SK-N-SH (cell line): ENCODE measurements at places on chromosomes 12 and 14.

- no peaks in the 10 kb centered on the region for H3K36me3 ChIP-seq
- no peak overlapping the region for H3K4me3 ChIP-seq
- no peak overlapping the region for H3K27ac ChIP-seq
- H3K4me1 ChIP-seq = no peaks in the 10 kb centered on the region
Observed at GRCh38 chr12:71431991-71432390, 7.6 kb upstream of the LGR5 start.

DNA sequence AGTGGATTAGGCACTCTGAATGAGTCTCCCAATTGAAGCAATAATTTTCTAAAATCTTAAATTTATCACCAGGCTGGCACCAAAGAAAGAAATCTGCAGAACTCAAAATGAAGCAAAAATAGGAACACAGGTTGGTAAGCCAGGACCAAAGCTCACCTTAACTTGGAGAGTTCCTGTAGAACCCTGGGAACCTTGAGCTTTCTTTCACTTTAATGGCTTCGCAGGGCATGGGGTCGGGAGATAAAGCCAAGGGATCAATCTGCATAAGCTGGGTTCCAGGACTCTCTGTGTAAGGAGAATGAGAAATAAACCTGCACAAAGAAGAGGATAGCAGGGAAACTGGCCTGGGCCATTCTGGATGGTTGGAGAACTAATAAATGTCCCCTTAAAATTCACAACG is 8.3 kb upstream of the VDR start:
- no peak overlapping the region for H3K27ac ChIP-seq
- H3K4me3 ChIP-seq = no peak overlapping the region

GRCh38 chr12:122533856-122534255 is 6.8 kb downstream of the KNTC1 start:
- H3K4me3 ChIP-seq = no peak overlapping the region
- no peak for DNase-seq
- H3K36me3 ChIP-seq = peaks cover 35% of the 10 kb centered on the region
- no peaks in the 10 kb centered on the region for H3K4me1 ChIP-seq

GRCh38 chr14:54331516-54331915 is 65.3 kb upstream of the CDKN3 start:
- no peaks in the 10 kb centered on the region; the same call in 1 of the 2 replicates for H3K27me3 ChIP-seq
- no peaks in the 10 kb centered on the region for H3K4me1 ChIP-seq
- no peak overlapping the region for H3K4me3 ChIP-seq
- DNase-seq = no peak

- no peaks in the 10 kb centered on the region for H3K27me3 ChIP-seq
- H3K36me3 ChIP-seq = no peaks in the 10 kb centered on the region
- peaks cover 18% of the 10 kb centered on the region; the same call in 1 of the 2 replicates for H3K4me1 ChIP-seq
- H3K4me3 ChIP-seq = 0 out of 2 replicates have a peak overlapping the region, but pooled peaks have one; percentile 18
Observed at GRCh38 chr12:3117144-3117581, 40.0 kb downstream of the TSPAN9 start.

DNA sequence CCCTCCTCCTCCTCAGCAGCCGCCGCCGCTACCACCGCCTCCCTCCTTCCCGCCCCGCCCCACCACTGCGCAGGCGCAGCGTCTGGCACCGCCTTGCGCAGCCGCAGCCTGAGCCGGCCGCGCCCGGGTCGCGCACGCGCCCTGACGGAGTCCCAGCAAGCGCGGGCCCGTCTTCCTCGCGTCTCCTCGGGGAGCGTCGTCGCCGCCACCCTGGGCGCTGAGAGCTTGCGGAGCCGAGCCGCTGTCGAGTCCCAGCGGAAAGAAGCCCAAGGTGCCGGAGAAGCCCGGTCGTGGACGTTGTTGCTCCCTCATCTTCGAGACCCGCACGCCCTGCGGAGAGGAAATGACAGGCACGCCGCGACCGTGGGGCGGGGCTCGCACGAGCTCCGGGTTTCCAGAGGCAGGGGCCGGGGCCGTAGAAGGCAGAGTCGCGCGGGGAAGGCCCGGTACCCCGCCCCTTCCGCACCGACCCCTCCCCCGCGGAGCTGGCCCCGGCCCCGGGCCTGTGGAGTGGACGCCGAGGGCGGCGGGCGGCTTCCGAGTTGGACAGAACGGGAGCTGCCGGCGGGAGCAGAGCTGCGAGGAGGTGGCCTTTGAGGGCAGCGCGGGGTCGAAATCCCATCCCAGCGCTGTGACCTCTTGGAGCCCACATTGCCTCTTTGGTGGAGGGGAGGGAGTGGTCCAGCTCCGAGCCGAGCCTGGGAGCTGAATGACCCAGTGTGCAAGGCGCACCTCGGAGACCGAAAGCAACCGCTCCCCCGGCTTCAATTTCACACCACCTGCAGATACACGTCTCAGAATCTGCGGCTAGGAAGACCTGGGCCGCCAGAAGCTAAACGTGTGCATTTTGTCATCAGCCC is 469 bp upstream of the RAB35 start:
- peak; percentile 100 for DNase-seq
- peak overlapping the region; percentile 90 for H3K27ac ChIP-seq
- peaks cover 18% of the 10 kb centered on the region for H3K4me1 ChIP-seq
- H3K27me3 ChIP-seq = no peaks in the 10 kb centered on the region

- DNase-seq = no peak
- H3K4me1 ChIP-seq = peaks cover 85% of the 10 kb centered on the region
- no peak overlapping the region for H3K4me3 ChIP-seq
Observed at GRCh38 chr14:68942296-68943035, 36.6 kb downstream of the ACTN1 start.

DNA sequence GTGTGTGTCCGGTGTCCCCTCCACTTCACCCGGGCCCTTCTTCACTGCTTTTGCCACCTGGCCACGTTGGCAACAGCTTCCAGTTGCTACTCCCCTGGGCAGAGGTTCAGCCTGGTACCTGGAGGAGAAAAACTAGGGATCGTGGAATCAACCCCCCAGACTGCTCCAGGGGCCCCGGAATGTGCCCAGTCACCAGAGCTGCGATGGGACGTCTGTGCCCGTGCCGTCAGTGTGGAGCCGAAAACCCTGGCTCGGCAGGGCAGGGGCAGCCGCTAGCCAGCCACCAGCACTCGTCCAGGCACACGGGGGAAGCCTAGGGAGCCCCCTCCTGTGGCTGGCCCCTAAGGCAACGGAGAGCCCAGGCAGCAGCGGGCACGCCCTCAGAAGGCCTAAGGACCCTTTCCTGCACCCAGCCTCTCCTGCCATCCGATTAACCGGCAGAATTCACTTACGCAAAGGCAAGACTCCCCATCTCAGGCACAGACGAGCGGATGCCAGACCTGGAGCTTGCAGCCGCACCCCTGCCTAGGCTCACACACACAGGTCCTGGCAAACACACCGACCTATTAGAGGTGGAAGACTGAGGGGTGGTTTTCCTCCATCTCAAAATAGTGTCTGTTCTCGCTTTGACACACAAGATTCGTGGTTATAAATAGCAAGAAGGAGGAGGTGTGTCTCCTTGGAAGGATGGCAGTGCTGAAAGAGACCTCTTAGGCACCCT is 62.6 kb downstream of the FBXL14 start:
- peak overlapping the region; percentile 59; the same call in 1 of the 2 replicates for H3K4me3 ChIP-seq
- H3K36me3 ChIP-seq = no peaks in the 10 kb centered on the region
- no peak for DNase-seq
- H3K27me3 ChIP-seq = no peaks in the 10 kb centered on the region
- peaks cover 30% of the 10 kb centered on the region for H3K4me1 ChIP-seq

GRCh38 chr14:51004801-51005526 is 60.7 kb upstream of the PYGL start:
- peaks cover 47% of the 10 kb centered on the region for H3K4me1 ChIP-seq
- no peaks in the 10 kb centered on the region for H3K27me3 ChIP-seq
- H3K4me3 ChIP-seq = no peak overlapping the region

GRCh38 chr12:93733358-93733757 is 56.2 kb downstream of the CRADD start:
- no peaks in the 10 kb centered on the region; the same call in none of the 2 replicates for H3K4me1 ChIP-seq
- H3K4me3 ChIP-seq = no peak overlapping the region
- H3K36me3 ChIP-seq = no peaks in the 10 kb centered on the region
- DNase-seq = no peak
- H3K27ac ChIP-seq = no peak overlapping the region
- H3K27me3 ChIP-seq = no peaks in the 10 kb centered on the region

- H3K27ac ChIP-seq = no peak overlapping the region
- H3K4me3 ChIP-seq = no peak overlapping the region
- no peaks in the 10 kb centered on the region for H3K27me3 ChIP-seq
- no peak for DNase-seq
- H3K4me1 ChIP-seq = no peaks in the 10 kb centered on the region
- H3K36me3 ChIP-seq = no peaks in the 10 kb centered on the region
Observed at GRCh38 chr12:100166232-100166631, 23.6 kb upstream of the BLTP3B start.

DNA sequence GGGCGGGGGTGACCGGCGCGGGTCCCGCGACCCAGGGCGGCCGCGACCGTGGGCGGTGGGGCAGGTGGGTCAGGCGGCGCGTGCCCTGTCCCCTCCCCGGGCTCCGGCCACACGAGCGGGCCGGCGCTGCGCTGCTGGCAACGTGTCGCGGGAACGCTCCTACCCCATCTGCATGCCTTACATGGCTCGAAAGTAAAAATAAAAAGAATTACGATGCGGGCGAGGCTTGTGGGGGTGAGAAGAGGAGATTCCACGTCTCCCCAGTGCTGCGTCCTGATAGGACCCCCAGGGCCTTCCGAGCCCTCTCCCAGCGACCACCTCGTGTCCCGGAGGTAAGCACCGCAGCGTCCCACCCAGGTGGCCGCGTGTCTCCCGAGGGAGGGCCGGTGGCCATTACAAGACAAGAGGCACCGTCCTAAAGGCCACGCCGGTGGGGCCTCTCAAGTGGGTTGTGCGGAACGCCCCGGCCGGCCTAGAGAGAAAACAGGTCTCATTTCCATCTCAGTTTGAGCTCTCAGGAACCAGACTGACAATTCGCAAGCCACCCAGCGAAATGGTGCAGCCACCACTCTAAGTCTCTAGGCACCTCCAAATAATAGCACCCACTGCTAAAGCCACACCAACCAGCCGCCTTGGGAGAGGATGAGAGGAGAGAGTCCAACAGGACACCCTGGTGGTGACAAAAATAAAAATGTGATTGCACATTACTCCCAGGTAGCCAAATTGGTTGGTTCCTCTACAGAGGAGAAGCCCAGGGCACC is 612 bp upstream of the FOXN3 start:
- H3K27ac ChIP-seq = peak overlapping the region; percentile 90
- H3K4me3 ChIP-seq = peak overlapping the region; percentile 92
- H3K36me3 ChIP-seq = no peaks in the 10 kb centered on the region
- no peaks in the 10 kb centered on the region for H3K27me3 ChIP-seq
- DNase-seq = peak; percentile 61

DNA sequence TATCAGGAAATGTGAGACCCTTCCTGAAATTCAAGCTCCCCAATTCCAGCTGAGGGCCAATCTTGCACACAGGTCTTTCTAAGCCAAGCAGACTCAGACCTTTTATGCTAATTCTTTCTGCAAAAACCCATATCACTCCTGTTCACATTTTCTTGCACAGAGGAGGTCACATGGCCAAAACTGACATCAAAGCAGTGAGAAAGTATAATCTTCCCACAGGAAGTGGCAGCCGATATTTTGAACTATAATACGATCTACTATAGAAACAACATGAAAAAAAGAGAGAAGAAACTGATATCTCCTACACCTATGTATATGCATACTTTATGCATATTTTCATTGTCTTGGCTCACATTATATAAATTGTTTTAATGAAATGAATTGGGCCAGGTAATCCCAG is 132.9 kb upstream of the SSTR1 start:
- no peak for DNase-seq
- H3K27me3 ChIP-seq = no peaks in the 10 kb centered on the region
- H3K4me3 ChIP-seq = no peak overlapping the region
- H3K27ac ChIP-seq = no peak overlapping the region

GRCh38 chr12:38374751-38375150 is 58.2 kb downstream of the ALG10B start:
- no peaks in the 10 kb centered on the region for H3K4me1 ChIP-seq
- no peak overlapping the region for H3K4me3 ChIP-seq
- no peak for DNase-seq
- H3K27ac ChIP-seq = no peak overlapping the region

GRCh38 chr14:98168211-98168985 is 1103.6 kb downstream of the BCL11B start:
- no peaks in the 10 kb centered on the region for H3K27me3 ChIP-seq
- no peak overlapping the region for H3K27ac ChIP-seq
- H3K36me3 ChIP-seq = no peaks in the 10 kb centered on the region
- DNase-seq = no peak

- peaks cover 13% of the 10 kb centered on the region for H3K4me1 ChIP-seq
- H3K36me3 ChIP-seq = peaks cover 3% of the 10 kb centered on the region
- H3K27me3 ChIP-seq = no peaks in the 10 kb centered on the region
- no peak for DNase-seq
- no peak overlapping the region for H3K4me3 ChIP-seq
- no peak overlapping the region for H3K27ac ChIP-seq
Observed at GRCh38 chr12:6947615-6948014, 3.5 kb upstream of the PTPN6 start.

DNA sequence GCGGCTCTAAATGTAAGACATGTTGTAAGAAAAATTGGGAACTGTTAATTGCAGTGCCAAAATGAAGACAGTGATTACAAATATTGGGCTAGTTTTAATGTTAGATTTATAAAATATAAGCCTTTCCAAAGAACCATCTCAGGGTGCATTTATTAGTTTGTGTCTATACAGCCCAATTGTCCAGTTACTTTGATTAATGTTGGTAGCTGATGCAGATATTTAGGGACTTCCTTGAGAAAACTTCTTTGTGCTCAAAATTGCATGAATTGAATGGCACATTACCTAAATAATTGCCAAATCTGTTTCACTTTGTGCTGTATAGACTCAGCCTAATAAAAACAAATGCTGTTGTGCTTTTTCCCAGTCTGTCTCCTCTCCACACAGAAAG is 83.7 kb downstream of the DAD1 start:
- H3K27me3 ChIP-seq = peaks cover 5% of the 10 kb centered on the region
- DNase-seq = no peak
- no peak overlapping the region for H3K4me3 ChIP-seq
- no peaks in the 10 kb centered on the region for H3K36me3 ChIP-seq
- H3K4me1 ChIP-seq = peaks cover 18% of the 10 kb centered on the region; the same call in 1 of the 2 replicates
- H3K27ac ChIP-seq = no peak overlapping the region
